RWPE1 (cell line): ENCODE measurements at places on chromosomes 11 and 22.

GRCh38 chr11:64842851-64843685, 1.4 kb downstream of the CDC42BPG start:
- DNase-seq: peak; percentile 94

- no peak for DNase-seq
Observed at GRCh38 chr11:47551086-47551485, 1.8 kb downstream of the CELF1 start.

DNA sequence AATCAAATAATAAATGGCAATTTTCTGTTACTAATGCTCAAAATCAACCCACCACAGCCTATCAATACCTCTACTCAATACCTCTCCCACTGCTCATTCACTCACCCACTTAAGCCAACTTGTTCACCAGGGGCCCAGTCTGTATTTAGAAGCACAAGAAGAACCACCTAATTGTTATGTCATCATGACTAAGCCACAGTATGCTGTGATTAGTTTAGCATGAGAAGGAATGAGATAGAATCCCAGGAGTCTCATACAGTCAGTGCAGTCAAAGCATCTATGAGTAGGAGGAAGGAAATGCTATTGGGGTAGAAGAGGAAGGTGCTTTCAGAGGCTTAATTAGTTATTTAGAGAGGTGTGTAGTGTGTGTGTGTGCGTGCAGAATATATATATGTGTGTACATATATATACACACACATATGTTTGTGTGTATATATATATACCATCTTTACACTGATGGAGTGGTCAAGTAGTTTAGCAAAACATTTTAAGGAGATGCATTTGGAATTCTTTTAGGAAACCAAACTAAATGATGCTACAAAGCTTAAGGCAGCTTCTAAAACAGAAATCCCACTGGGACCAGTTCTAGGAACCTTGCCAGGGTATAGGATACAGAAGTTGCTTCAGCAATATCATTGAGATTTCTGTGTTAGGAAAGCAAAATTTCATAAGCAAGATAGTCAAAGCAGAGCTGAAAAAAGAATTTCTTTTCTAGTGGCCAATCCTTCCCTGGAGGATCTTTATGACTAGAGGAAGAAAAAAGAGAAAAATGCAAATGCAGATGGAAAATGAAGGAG, 27.5 kb downstream of the KCNA4 start:
- DNase-seq: no peak

- no peak for DNase-seq
Observed at GRCh38 chr11:65476632-65477148, 22.2 kb upstream of the MALAT1 start.

DNA sequence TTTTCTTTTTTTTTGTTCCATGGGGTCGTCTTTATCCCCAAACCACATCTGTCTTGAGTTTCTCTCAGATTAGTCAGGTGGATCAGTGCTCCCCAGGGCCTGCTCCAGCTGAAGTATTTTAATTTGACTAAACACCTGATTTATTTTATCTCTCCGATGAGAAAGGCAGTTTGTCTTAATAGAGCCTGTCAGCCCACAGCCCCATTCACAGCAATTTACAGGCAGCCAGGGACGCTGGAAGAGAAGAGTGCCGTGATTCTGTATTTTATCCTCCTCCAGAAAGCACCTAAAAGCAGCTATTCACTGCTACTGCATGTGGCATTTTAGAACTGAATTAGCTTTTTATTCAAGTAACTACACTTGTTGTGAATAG, 164.5 kb downstream of the SOX6 start:
- DNase-seq: no peak

GRCh38 chr11:80595011-80595410, 1154.2 kb upstream of the TENM4 start:
- DNase-seq: peak; percentile 31

GRCh38 chr22:44127356-44127755, 53.4 kb upstream of the PARVG start:
- DNase-seq: no peak

- no peak for DNase-seq
Observed at GRCh38 chr11:46917762-46918082, 628 bp downstream of the LRP4 start.

DNA sequence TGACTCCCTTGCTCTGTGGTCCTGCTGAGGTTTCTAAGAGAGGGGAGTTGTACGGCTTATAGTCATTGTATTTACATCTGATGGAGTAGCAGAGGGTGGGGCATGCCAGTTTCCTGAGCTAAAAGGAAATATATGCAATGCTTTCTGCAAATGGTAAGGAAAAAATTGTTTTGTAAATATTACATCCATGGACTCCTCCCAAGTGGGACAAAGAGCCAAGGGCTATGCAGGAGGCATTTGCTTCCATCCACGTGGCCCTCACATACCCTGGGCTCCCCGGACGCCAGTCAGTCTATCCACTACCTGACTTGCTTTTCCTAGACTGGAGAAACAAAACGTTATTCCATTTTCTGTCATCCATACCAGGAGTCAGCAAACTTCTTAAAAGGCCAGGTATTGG, 59.7 kb upstream of the PITPNB start:
- no peak for DNase-seq

GRCh38 chr11:45169310-45170072, 23.1 kb downstream of the PRDM11 start:
- DNase-seq: no peak

DNA sequence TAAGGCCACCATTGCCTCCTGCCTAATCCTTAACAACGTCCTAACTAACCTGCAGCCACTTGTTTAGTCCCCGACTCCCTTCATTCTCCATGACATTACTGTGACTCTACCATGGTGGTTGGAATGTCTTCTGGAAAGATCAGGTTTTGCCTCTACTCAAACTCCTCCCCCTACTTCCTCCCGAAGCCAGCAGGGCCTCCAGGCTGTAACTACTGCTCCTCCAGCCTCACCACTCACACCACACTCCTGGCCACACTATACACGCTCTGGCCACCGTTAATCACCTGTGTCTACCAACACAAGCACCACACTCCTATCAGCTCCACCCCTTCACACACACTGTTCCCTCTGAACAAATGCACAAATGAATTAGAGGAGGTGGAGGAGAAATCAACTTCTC, 69.2 kb downstream of the PACSIN2 start:
- no peak for DNase-seq

DNA sequence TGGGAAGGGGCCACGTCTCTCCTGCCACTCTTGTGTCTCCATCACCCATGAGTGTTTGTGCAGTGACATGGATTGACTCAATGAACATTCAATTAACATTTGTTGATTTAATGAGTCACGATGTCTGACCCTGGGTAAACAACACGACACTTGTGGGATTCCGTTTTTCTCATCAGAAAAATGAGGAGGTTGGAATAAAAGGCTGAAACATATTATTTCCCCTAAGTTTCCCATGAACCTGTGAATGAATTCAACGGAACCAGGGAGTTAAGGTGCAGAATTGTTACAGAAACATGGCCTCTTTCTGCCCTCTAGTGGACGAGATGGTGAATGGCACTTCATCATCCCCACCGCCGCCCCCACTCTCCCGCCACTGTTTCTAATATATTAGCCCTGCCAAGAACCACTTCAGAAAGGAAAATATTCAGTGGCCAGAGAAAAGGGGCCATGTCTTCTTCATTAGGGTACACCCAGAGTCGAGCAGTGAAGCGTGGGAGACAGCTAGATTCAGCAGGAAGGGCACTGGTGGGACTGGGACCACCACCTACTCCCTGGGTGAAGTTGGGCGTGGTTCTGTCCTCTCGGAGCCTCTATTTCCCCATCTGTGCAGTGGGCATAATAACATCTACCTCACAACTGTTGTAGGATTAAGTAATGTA, 46.3 kb upstream of the SYT13 start:
- DNase-seq: peak; percentile 79

GRCh38 chr11:119266063-119266462, 50.9 kb downstream of the MCAM start:
- DNase-seq: no peak

DNA sequence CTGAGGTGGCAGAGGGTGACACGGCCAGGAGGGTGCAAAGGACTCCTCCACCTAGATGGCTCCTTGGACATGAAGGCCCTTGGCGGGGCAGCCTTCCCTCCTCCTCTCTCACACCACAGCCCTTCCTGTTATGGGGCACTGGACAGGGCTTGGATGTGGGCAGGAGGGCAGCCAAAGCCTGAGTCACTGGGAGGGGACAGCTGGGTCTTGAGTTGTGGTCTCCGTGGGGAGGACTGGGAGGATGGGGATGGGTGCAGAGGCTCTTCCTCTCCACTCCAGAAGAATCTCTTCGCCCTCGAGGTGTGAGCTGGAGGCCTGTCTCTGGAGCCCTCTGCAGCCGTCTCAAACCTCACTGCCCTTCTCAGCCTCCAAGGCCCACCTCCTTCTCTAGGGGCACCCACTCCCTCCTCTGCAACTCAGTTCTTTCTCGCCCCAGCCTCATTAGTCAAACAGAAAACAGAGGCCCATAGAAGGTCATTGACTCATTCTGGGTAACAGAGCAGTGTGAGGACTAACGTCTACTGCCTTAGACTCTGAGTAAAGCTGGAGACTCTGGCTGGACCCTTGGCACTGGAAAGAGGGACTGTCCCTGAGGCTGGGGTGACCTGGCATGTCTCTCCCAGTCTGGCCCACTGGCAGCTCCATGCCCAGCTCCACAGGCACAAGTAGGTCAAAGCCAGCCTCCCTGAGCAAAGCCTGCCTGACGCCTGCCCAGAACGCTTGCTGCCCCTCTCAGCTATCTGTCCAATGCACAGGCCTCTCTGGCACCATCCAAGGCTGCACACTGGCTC, 47.5 kb upstream of the CDON start:
- no peak for DNase-seq

GRCh38 chr22:20390394-20390907, 3.5 kb upstream of the ZNF74 start:
- DNase-seq: no peak

GRCh38 chr11:3950996-3951660, 95.7 kb downstream of the STIM1 start:
- DNase-seq: no peak

GRCh38 chr11:5581014-5581413, 337 bp downstream of the OR52B6 start:
- no peak for DNase-seq

DNA sequence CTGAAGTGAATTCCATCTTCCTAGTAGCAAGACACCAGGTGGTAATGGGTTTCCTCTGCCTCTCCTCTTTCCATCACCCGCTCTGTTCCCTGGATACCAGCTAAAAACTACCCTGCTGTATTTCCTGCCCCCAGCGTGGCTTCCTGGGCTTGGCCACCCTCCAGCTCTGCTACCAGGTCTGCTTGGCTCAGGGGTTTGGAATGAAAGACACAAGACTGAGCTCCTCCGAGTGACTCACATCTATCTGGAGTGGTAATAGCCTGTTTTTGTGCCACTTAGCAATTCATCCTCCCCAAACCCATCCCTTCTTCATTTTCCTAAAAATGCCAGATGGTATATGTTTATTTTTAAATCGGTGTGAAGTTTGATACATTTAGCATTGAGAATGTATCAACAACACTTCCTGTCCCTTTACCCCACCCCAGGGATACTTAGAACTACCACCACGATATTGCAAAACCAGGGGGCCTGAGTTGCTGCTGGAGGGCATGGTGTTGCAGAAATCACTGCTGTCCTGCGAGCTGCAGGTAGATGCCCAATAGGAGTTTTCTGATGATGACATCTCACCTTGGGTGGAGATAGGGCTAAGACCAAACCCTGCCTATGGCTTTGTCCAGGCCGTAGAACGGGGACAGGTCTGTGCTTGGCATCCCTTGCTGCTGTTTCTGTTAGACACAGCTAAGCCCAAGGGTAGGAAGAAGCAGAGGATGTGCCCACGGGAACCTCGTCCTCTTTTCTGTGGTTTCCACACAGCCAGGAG, 7.5 kb upstream of the MICAL3 start:
- DNase-seq: peak; percentile 82

GRCh38 chr11:16925561-16926065, 88.6 kb downstream of the PLEKHA7 start:
- peak; percentile 58 for DNase-seq

- DNase-seq: peak; percentile 51
Observed at GRCh38 chr11:70191495-70192140, 11.5 kb upstream of the FADD start.
